ENCODE measurements at places on chromosomes 2 and 18.

GRCh38 chr2:113000436-113000835 lies 4.8 kb upstream of the IL36A start:
- DNase-seq, result no peak

DNA sequence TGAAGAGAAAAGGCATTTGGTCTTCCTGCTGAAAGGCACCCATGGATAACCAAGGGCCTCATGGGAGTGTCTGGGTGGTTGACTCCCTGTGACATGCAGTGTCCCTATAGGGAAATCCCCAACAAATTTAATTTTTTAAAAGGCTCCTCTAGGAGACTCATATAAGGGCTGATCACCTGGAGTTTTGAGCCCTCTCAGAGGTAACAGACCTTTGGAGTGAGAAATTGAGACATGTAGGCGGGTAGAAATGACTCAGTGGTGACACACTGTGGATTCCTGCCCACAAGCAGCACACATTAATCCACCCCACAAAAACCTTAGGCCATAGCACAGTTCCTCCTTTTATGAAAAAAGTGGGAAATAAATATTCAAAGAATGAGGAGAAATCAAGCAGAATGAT lies 557.0 kb upstream of the CNTNAP5 start:
- DNase-seq, result no peak

DNA sequence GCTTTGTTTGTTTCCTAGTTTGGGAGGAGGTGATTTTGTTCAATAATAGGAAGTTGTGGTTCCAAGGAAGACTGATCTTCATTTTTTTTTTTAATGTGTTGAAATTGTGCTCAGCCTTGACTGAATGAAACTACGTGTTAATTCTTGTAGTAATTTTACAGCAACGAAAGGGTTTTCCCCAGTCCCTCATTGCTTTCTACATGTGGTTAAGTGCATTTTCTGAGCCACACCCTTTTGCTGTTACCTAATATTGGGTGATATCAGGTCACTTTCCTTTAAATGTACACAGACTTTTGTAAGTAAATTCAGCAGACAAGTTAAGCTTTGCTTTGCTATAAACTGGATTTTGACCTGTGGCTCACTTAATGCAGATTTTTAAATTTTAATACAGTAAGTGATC lies 73.6 kb downstream of the OTX1 start:
- no peak for DNase-seq

GRCh38 chr2:190418727-190419126 lies 10.6 kb downstream of the MFSD6 start:
- DNase-seq, result no peak

DNA sequence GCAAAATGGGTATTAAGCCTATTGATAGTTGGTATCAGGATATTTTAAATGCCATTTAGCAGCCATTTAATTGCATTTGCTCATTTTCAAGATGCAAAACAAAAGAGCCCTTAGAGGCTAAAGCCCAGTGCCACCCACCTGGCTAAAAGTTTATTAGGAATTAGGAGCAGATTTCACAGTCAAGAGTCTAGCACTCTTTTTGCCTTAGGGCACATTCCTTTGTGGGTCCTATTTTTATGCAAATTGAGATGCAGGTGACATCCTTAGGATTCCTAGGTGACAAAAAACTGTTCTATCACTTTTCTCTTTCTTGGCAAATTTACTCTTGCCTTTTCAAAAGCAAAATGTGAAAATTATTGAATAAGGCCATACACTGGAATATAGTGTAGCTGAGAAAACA lies 42.0 kb downstream of the CTNNA2 start:
- no peak for DNase-seq

DNA sequence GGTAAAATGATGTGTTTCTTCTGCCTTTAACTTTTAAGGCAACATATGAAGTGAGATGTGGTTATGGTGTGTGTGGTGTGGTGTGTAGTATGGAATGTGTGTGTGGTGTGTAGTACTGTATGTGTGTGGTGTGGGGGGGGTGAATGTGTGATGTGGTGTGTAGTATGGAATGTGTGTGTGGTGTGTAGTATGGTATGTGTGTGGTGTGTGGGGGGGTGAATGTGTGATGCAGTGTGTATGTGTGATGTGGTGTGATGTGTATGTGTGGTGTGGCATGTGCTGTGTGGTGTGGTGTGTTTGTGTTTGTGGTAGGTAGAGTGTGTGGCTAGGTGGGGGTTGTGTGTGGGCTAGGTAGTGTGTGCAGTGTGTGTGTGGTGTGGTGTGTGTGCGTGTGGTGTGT lies 17.2 kb upstream of the ARL4C start:
- no peak for DNase-seq

- DNase-seq, result no peak
Observed at GRCh38 chr18:53771664-53772063, 452.8 kb downstream of the MBD2 start.

DNA sequence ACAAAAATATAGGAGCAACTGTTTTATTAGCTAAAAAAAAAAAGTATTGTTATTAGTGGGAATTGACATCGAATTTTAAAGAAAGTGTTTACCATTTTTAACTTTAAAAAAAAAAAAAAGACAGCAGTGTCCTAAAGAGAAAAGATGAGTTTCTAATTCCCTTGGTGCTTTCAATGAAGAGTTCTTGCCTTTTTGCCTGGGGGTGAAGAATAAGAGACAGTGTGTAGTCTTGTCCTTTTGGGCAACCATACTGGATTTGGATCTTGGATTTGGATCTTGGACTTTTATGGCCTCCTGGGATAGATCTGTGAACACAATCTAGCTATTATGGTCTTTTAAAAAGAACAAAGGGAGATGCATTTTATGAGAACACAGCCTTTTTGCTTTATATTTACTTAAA lies 60.2 kb upstream of the GLS start:
- DNase-seq, result no peak

DNA sequence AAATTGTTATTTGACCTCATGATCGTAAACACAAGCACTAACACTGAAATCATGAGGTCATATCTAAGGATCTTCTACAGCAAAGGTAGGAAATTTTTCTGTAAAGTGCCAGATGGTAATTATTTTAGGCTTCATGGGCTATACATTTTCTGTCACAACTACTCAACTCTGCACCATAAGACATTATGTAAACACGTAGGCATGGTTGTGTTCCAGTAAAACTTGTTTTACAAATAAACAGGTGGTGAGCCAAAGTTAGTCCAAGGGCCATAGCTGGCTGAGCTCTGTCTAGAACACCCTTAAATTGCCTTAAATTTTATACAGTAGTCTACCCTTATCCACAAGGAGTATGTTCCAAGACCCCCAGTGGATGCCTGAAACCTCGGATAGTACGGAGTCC lies 147.3 kb upstream of the CYP1B1 start:
- DNase-seq, result no peak

DNA sequence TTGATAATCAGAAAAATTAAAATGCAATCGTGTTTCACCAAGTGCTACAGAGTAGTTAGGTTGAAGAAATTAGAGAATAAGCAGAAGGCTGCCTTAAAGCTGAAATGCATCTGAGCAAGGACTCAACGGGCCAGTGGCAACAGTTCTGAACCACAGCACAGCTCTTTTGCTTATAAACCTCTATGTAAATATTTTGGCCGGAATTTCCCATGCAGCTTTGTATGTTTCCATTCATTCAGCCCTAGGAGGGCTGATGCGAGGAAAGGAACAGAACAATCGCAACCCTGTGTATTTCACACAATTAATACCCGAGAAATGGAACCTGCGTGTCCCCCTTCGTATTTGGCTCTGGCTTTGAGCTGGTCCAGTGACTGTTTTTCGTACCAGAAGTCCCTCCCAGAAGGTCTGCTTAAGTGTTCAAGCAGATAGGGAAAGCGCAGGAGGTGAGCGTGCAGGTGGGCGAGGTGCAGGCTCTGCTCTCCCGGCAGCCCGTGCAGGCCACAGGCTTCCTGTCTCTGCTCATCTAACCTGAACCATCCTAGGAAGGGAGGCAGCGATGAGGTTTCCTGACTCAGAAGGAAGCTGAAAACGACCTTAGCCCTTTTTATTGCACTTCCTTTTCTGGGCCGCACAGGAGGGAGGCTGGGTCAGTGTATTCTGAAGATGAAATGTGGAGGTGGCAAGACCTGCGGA lies 67.3 kb downstream of the ASB1 start:
- DNase-seq, result peak; percentile 3

DNA sequence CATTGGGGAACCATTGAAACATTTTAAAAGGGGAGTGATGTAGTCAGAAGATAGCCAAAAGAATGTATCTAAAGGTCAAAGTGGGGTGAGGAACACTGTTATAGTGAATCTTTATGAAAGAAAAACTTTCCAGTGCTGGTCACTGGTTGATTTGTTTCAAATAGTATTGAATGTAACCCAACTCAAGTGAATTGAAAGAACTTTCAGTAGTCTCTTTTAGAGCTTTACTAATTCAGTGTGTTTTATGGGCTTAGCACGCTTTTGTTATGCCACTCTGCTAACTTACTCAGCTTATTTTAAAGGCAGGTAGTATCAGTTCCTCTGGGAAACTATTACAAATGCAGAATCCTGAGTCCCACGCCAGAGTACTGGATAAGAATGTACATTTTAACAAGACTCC lies 57.3 kb downstream of the GTF2A1L start:
- no peak for DNase-seq

GRCh38 chr18:65091744-65092329 lies 659.0 kb upstream of the CDH7 start:
- no peak for DNase-seq

DNA sequence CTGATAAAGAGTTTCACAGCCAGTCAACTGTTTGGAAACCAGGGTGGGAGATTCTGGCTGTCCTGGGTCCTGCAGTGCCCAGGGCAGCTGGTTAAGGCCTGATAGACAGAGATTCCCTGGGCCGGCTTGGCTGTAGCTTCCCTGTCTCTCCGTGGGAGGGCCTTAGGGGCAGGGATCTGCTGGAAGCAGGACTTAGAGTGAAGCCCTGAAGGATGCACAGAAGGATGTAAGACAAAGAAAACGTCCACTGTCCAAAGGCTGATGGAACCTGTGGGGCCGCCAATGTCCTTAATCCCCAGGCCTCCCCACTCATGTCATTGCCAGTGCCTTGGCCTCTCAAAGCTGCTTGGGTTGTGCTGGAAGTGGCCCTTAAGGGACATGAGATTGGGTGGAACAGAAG lies 33.0 kb downstream of the MROH2A start:
- DNase-seq, result no peak

Measured in stimulated activated CD4-positive, alpha-beta T cell treated with anti-CD3 and anti-CD28 coated beads, Interleukin-1b, Interleukin-23, amount 100 ng/mL, for 4 hours (primary cell).